GM13976 (cell line): ENCODE measurements at places on chromosomes 5 and 9.

- no peak for DNase-seq
These were observed 331.0 kb downstream of the GLIS3 start for GRCh38 chr9:3968891-3969290.

DNA sequence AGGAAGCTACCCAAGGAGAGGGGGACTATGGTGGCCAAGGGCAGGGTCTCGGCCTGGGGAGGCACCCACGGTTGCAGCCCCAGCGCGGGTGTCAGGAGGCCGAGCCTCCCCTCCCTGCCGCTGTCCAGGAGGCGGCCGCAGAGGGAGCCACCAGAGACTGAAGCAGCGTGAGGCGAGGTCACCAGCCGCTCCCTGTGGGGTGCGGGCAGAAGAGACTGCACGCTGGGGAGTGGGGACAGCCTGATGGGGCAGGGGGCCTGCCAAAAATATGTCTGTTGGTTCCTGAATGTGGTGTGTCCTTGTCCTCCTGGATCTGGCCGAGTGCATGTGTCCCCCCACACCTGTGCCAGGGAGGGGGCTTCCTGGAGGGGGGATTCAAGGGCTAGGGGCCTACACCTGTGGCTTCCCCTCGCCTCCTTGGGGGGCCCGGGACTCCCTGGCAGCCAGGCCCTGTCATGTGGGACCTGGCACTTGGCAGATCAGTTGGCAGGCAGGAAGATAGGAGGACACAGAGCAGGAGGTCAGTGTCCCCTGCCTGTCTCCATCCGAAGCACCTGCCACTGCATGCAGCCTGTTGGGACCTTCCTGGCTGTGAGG lies 131.2 kb downstream of the DAB2IP start:
- DNase-seq: no peak

DNA sequence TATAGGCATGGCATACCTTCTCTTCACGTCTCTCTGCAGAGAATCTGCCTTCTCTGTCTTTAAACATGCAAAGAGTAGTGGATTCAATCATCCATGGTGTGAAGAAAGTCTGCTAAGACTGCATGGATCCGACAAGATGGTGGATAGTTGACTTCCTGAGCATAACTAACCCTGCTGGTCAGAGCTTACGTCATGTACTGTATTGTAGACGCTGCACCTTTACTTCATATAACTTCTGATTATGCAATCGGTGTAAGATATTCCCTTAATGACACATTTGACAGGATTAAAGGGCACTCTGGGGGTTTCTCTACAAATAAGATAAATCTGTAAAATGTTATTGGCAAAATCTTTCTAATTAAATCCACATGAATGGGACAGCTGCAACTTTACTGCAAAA lies 240.3 kb upstream of the NREP start:
- no peak for DNase-seq

DNA sequence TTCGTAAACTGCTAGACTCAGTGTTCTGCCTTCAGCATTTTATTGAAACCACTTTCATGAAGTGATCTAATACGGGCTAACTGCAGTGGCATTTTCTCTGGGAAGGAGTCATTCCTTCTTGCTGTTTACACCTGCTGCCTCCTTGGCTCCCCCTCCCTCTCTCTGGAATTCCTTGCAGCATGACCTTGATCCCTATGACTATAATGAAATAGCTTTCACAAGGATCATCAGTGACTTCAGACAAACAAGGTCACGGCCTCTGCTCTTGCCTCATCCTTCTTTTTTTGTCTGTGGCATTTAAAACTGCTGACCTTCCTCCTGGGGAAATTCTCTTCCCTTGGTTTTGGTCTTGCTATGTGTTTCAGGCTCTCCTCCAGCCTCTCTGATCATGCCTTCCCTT lies 90.2 kb downstream of the ZNF462 start:
- DNase-seq: no peak

DNA sequence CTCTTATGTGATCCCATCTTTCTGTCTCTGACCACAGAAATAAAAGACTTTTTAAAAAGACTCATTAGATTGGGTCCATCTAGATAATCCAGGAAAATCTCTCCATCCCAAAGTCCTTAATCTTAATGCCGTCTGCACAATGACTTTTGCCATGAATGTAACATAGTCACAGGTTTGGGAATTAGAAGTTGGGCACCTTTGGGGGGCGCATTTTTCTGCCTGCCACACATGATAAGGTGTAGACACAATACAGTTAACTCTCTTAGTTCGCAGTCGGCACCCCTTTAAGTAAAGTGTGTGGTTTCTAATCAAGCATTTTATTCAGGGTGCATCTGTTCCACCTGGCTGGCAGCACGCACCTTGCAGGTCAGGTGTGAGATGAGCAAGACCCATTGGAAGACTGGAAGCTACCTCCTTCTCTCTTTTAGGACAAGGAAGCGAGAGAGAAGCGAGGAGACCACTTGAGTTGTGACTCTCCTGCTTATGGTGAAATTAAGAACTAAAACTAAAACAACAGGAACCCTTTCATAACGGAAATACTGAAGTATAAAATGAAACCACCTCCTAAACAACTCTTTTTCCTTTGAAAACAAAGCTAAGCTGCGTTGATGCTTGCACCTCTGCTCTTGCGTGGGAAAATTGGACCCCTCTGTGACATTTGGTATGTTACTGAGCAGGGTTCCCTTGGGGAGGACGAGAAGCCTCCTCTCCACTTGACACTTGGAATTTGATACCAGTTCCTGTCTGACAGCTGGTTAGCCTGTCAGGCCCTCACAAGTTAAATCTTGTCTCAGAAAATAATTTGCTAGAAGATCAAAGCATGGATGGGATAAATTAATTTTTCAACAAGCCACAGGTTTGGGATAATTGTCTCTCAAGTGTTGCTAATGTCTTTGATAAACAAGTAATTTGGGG lies 304.6 kb upstream of the DMRT1 start:
- DNase-seq: no peak

DNA sequence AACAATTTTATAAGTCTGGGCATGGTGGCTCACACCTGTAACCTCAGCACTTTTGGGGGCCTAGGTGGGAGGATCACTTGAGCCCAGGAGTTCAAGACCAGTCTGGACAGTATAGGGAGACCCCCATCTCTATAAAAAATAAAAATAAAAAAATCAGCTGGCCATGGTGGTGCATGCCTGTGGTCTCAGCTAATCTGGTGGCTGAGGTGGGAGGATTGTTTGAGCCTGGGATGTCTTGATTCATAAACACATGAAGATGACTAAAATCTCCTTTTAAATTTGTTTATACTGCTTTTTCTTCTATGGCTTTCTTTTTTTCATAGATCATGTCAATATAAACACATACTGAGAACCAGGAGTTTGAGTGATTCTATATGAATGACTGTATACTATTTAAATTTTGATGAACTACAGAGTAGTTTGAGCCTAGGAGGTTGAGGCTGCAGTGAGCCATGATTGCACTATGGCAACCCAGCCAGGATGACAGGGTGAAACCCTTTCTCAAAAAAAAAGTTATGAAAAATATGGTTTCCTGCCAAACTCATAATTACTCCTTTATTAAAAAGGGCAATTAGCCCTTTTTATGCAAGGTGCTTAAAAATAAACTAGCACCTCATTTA lies 14.2 kb downstream of the RIC1 start:
- no peak for DNase-seq

GRCh38 chr5:6686501-6686900 lies 26.7 kb upstream of the TENT4A start:
- DNase-seq: no peak

DNA sequence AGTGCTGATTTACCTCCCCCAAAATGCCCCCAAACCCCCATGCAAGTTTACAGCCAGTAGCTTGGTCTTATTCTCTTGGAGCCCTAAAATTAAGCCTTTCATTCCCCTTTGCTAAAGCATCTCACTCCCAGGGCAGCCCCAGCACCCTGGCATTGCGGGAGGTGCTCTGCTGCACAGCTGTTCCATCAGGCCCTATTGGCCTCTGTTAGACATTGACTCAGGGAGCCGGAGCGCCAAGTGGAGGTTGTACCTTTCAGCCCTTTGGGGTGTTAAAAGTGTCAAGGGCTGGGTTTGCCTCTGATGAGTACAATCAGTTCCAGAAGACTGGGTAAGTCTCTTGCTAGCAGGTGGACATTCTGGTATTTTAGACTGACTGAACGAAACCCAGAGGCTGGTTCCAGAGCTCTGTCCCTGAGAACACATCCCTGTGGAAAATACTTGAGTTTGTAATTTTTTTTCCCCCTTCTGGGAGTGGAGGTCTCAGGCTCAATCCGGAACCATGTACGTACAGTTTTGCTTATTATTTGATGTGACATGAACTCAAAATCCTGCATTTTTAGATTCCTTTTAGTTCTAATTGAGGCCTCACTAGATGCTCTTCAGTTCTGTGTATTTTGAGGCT lies 102.4 kb downstream of the UBE2R2 start:
- DNase-seq: no peak

GRCh38 chr5:12133520-12133919 lies 229.3 kb upstream of the CTNND2 start:
- no peak for DNase-seq

- DNase-seq: no peak
These were observed 71.4 kb upstream of the STXBP1 start for GRCh38 chr9:127540664-127541041.

DNA sequence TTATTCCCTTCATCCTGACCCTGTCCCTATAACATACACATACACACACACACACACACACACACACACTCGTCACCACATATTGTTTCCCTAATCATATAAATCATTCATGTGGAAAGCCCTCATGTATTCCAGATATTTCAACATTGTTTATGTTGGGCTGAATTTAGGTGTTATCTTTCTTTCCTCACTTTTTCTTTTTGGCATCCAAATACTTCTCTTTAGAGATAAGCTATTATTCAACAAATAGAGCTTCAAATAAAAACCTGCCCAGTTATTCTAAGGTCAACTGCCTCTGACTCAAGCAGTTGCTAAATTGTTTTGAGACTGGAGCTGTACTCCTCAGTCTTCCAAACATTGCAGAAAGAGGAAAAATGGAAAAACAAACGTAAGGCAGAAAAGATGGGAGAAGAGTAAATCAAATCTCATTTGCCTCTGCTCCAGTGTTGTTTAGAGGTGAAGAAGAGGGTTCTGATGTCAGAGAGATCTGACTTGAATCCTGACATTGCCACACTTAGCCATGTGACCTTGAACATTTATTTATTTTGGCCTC lies 215.7 kb downstream of the GAS1 start:
- no peak for DNase-seq

GRCh38 chr9:15300218-15300617 lies 6.8 kb downstream of the TTC39B start:
- no peak for DNase-seq

DNA sequence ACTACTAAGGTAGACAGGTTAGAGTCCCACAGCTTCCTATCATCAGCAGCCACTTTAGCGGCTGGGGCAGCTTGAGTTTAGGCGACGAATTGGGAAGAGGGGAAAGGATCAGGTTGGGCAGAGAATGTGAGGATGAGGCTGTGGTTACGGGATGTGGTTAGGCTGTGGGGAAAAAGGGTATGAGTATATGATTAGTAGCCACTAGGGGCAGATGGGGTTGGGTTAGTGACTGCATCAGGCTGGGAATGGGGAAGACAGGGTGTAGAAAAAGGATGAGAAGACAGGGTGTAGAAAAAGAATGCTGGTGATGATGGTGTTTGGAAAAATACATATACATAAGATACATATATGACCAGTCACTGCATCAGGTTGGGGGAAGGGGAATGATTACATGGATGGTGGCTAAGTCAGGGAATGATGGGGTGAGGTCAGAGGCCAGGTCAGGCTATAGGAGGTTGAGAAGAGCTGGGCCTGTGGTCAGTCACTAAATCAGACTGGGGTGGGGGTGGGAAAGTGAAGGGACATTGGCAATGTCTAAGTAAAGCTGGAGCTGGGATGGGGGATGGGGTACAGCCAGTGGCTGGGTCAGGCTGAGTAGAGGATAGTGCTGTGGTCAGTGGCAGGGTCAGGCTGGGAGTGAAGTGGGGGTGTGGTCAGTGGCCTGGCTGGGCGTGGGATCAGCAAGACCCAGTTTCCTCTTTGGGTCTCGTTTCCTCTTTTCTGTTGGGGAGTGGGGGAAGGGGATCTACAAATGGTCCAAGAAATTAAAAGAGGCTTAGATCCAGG lies 2.1 kb downstream of the TLN1 start:
- no peak for DNase-seq
